ENCODE measurements at places on chromosomes 7 and 10. TPM values are rescaled to one million over a fixed set of nuclear protein-coding genes. Genes with fewer than 3 reads are reported as not detected.

- DNase-seq = no peak
Observed at GRCh38 chr10:63634488-63635065, 113.4 kb downstream of the REEP3 start.

DNA sequence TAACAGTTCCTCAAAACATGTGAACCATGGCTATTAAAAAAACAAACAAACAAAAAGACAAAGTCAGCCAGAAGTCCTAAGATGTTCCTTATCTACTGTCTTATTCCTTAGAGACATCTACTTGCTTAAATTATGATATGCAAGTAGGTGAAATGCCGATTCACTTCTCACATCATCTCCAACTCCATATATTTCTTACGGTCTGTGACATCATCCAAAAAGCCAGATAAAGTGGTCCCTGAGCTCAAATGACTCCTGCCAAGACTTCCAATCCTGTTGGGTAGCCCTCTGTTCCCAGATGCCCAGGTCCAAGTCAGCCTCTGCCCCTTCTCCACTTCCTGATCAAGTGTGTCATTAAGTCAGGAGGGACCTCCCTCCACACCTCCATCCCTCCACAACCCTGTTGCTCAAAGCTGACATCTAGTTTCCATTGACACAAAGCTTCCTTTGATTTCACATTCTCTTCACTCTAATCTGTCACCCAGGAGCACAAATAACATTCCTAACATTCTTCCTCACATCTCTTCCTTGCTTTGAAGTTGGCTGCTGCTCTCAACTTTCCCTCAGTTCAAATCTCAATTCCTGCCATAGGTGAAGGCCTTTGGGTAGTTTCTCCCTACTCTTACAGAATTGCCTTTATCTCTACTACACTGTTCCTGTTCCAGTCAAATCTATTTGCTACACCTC, 56.1 kb upstream of the PDLIM1 start:
- DNase-seq = no peak

Gene C7orf33
- not detected for total RNA-seq

Gene CYP2C19
- total RNA-seq = not detected

Gene CYP26C1
- total RNA-seq = 1.1 TPM

DNA sequence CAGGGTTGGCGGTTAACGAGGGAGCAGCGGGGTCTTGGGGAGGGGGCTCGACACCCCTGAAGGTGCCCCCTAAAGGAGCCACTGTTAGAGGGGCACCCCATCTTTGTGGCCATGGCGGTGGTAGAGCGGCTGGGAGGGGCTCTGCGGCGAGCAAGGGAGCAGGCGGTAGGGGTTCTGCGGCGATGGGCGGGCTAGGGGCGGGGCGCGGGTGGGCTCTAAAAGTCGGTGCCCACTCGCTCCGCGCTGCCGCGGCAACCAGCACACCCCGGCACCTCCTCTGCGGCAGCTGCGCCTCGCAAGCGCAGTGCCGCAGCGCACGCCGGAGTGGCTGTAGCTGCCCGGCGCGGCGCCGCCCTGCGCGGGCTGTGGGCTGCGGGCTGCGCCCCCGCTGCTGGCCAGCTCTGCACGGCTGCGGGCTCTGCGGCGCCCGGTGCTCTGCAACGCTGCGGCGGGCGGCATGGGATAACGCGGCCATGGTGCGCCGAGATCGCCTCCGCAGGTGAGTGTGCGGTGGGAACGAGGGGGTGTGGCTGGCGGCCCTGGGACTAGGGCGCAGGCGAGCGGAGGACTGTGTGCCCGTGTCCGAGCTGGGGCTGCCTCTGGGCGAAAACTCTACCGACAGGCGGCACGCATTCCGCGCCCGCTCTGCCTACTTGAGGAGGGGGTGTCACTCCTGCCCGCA, at the start of gene MEST:
Gene MEST (plus strand): TSS at position 245 of the 682 bp plus-strand sequence. CDS start 229 bp downstream, at position 474.
- no peak for DNase-seq

DNA sequence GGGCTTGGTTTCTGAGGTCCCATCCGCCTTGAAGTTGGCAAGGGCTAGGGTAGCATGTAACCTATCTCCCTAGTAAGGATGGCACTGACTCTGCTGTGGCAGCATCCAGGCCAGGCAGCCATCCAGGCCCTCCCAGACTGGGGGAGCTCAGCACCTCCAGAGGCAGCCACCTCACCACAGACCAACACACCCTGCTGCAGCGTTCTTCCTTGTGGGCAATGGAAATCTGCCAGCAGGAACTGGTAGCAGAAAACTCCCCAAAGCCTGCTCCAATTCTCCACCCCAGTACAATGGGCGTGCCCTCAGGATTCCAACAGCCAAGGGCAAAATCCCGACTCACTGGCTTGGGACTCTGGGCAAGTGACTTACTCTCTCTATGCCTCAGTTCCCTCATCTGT, 27.5 kb downstream of the DLG5 start:
- DNase-seq = no peak

- no peak for DNase-seq
Observed at GRCh38 chr7:80686576-80686975, 48.1 kb downstream of the CD36 start.

- DNase-seq = no peak
Observed at GRCh38 chr7:35030848-35031247, 6.4 kb downstream of the DPY19L1 start.

Gene ETV1
- 15.2 TPM for total RNA-seq

- no peak for DNase-seq
Observed at GRCh38 chr7:132489776-132490237, 86.5 kb downstream of the PLXNA4 start.

DNA sequence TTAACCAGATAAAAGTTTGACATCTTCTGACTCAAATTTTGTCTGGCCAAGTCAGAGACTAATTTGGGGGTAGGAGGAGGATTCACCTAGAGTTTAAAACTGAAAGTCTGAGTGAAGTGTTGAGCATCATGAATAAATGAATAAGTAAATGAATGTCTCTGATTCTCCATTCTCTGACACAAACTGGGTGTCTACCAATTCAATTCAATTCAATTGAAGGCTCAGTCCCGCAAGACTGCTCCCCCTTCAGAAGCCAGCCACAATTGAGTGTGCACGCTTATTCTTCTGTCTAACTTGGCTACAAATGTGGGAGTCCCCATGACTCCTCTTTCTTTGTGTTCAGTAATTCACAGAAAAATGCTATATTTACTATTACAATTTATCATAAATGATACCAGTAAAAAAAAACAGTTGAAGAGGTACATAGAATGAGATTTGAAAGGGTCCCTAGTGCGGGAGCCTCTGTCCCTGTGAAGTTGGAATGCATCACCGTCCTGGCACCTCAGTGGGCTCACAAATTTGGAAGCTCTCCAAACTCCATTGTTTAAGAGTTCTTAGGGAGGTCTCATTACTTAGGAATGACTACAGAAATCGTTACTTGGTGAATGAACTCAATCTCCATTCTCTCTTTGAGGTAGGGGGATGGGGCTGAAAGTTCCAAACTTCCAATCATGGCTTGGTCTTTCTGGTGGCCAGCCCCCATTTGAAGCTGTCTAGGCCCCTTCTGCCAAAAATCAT, 243.7 kb upstream of the PHYHIPL start:
- no peak for DNase-seq

GRCh38 chr10:124955868-124956267, 13.9 kb downstream of the ZRANB1 start:
- no peak for DNase-seq

Gene GOT1
- total RNA-seq = 14.4 TPM

Gene PDE6C
- not detected for total RNA-seq

DNA sequence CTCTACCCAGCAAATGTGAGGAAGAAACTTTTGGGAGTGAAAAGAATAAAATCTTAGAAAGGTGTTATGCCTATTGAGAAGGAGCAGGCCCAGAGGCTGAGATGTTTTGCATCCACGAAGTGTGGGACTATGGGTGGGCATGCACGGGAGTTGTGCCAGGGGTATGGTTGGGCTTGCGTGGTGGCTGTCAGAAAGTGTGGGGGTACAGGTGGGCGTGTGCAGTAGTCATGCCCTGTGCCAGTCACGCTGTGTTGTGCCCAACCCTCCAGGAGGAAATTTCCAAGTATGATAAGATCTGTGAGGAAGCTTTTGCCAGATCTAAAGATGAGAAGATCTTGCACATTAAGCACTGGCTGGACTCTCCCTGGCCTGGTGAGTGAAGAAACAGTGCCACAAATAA, 52.9 kb upstream of the ZMIZ2 start:
- DNase-seq = no peak

- no peak for DNase-seq
Observed at GRCh38 chr10:110036640-110037039, 28.9 kb downstream of the ADD3 start.

- DNase-seq = no peak
Observed at GRCh38 chr10:61905837-61906561, 4.5 kb downstream of the ARID5B start.

Gene PAOX
- total RNA-seq = 7.9 TPM

All from glomerular endothelial cell (primary cell).